Activated effector memory CD4-positive, alpha-beta T cell treated with Interleukin-2 at 50 U/mL for 16 hours (primary cell): ENCODE measurements at places on chromosomes 5 and 9.

GRCh38 chr9:95458666-95459065, 58.1 kb downstream of the PTCH1 start:
- no peak for DNase-seq

GRCh38 chr5:52497133-52497693, 290.5 kb upstream of the ITGA1 start:
- no peak for DNase-seq

DNA sequence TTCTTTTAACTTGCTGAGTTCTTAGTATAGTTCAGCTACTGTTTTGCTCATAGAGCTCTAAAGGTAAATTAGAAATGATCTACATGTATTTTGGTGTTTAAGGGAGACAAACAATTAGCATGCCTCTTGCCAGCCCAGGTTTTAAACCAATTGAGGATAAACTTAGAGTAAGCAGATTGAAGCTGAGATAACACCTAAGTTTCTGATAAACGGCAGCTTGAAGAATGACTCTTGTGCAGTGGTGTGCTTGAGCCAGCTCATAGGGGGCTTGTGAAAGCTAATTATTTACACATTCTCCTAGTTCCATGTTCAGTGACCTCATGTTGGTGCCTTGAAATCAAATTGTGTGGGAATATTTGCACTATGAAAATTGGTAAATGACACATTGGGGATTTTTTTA, 193.0 kb downstream of the PRR16 start:
- DNase-seq = no peak

GRCh38 chr5:112417931-112418658, 982 bp downstream of the EPB41L4A start:
- DNase-seq = peak; percentile 12

- DNase-seq = no peak
Measured at GRCh38 chr9:127572961-127573721, 38.9 kb upstream of the STXBP1 start.

DNA sequence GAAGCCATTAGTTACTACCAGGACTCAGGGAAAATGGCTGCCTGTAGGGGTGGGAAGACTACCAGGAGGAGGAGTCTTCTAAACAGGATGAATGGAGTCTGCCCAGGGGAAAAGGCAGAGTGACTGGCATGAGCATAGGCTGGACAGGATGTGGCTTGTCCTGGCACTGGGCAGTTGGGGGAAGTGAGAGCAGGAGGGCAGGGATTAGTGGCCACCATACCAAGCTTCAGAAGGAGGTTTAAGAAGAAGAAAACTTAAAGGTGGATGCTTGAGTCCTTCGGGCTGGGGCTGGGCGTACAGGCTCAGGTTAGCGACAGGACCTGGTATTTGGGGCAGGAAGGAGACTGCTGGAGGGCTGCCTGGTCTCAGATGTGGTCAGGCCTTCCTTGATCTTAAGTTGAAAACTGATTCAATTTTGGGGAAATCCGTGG, 5.0 kb upstream of the NSD1 start:
- no peak for DNase-seq

DNA sequence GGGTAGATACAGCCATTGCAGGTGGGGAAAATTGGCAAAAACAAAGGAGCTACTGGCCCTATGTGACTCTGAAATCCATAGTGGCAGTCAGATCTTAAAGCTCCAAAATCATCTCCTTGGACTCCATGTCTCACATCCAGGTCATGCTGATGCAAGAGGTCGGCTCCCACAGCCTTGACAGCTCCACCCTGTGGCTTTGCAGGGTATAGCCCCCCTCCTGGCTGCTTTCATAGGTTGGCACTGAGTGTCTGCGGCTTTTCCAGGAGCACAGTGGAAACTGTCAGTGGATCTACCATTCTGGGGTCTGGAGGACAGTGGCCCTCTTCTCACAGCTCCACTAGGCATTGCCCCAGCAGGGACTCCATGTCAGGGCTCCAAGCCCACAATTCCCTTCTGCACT, 1190.1 kb downstream of the CDH12 start:
- DNase-seq = no peak

GRCh38 chr5:14851999-14852526, 19.5 kb downstream of the ANKH start:
- DNase-seq = no peak

GRCh38 chr5:150644514-150644913, 4.1 kb downstream of the SYNPO start:
- no peak for DNase-seq

GRCh38 chr5:125181159-125181558, 434.7 kb upstream of the ZNF608 start:
- DNase-seq = no peak

DNA sequence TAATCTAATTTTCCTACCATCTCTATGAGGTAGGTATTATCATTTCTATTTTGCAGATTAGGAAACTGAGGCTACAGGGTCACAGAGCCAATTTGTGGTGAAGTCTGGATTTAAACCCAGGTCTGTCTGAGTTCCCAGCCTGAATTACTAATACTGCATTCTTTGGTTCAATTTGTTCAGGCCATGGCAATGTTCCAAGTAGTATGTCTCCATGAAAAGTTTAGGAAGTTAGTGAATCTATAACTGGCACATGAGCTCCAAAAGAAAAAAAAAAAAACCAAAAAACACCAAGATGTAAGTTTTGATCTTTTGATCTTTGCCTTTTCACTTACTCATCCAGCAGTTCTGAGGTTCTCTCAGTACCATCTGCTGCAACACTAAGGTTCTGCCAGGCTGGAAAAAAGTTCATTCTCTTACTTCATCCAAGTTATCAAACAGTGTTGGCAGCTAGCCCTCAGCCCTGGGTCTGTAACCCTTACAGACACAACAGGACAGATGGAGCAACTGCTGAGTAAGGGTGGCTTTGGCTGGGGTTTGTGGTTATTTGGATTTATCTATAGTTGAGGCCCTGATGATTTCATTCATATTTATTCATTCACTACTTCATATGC, 4.4 kb upstream of the TMEM268 start:
- no peak for DNase-seq

DNA sequence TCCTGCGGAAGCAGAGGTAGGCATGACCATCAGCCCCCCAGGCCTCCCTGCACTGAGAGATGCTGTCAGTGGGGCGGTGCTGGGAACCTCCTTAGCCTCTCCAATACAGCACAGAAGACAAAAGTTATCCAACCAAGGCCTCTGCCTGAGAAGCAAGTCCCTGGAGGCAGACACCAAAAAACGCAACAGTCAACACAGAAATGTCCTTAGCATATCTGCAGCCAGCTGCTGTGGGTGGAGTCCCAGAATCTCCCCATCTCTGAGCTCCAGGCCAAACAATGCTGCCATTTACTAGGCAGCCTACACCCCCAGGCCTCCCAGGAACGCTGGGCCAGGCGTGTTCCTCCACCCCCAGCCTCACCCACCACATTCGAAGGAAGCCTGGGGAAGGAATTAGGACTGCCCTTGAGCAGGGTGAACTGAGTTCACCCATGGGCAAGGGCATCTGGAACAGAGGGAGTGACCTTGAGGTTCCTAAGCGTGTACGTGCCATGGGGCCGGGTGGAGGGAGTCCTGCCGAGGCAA, 43.7 kb downstream of the STK10 start:
- no peak for DNase-seq

DNA sequence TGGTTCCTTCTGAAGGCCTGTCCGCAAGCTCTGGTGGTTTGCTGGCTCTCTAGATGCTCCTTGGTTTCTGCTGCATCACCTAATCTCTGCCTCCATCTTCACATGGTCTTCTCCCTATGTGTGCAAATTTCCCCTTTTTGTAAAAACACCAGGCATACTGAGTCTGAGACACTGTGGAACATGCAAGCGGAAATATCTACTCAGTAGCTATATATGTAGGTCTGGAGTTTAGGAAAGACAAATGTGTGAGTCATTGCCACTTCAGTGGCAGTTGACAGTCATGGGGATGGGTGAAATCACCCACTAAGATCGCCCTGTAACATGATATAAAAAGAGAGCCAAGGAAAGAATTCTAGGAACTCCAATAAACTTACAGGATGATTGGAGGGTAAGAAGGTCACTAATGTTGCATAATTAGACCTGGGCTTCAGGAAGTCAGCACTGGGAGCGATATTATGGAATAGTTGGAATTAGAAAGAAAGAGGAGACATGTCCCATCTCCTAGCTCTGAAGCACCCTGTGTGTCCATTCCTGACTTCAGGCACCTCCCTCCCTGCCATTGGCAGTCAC, 22.7 kb upstream of the UBLCP1 start:
- no peak for DNase-seq

- DNase-seq = no peak
Measured at GRCh38 chr5:174323878-174324281, 278.4 kb downstream of the NSG2 start.

- no peak for DNase-seq
Measured at GRCh38 chr9:121393318-121393717, 23.3 kb upstream of the STOM start.

GRCh38 chr5:147617711-147618350, 108.0 kb upstream of the DPYSL3 start:
- no peak for DNase-seq

DNA sequence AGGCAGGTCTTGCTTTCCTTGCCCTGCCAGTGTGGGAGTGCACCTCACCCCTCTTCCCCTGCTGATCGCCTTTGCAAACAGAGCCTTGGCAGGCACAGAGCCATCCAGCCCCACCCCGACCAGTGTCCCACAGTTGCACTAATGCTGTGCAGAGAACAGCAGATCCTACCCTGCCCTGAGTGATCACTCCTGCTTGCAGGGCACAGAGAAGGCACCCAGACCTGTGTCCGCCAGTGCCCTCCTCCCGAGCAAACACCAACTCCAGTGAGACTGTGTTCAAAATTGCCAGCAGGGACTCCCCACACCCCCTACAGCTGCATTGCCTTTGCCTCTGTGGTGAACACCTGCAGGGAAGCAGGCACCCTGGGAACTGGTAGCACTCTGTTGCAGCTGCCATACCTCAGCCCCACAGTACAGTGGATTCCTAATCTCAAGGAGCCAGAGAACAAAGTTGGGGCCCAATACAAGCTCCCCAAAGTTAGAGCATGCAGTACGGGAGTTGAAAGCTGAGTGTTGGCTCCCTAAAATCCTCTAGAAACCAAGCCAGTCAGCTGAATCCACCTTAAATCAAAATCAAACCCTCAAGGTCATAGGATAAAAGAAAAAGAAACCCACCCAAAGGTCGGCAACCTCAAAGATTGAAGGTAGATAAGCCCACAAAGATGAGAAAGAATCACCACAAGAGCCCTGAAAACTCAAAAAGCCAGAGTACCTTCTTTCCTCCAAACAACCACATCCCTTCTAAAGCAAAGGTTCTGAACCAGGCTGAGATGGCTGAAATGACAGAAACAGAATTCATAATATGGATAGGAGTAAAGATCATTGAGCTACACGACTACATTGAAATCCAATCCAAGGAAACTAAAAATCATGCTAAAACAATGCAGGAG, 92.9 kb upstream of the PIK3R1 start:
- no peak for DNase-seq

GRCh38 chr5:172878933-172879752, 45.1 kb downstream of the ERGIC1 start:
- no peak for DNase-seq

DNA sequence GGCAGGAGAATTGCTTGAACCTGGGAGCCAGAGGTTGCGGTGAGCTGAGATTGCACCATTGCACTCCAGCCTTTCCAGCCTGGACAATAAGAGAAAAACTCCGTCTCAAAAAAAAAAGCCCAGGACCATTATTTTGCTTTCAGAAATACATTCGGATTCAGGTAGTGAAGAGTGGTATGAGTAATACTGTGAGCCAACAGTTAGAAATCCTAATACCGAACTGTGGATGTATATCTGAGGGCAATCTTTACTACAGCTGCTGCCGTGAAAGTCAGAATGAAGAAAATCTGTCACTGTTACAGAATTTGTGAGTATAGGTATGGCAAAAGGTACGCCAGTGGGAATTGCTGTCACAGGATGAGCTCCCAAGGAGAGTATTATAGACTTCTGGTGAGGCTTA, 3.4 kb upstream of the CDK7 start:
- no peak for DNase-seq

GRCh38 chr9:132125944-132126679, 35.7 kb upstream of the NTNG2 start:
- DNase-seq = no peak

DNA sequence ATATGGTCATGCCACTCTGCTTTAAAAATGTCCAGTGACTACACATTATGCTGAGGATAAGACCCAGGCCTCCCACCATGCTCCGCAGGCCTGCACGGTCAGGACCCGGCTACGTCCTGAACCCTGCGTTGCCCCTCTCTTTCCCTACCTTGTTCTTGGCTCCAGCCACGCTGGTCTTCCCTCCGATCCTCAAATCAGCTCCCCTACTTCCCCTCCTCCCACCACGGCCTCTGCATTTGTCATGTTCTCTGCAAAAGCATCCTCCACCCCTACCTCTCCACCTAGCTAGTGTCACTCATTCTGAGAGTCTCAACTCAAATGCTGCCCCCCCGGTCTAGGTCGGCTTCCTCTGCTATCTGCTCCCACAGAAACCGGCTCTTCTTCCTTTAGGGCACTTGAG, 11.2 kb downstream of the GPX3 start:
- no peak for DNase-seq

DNA sequence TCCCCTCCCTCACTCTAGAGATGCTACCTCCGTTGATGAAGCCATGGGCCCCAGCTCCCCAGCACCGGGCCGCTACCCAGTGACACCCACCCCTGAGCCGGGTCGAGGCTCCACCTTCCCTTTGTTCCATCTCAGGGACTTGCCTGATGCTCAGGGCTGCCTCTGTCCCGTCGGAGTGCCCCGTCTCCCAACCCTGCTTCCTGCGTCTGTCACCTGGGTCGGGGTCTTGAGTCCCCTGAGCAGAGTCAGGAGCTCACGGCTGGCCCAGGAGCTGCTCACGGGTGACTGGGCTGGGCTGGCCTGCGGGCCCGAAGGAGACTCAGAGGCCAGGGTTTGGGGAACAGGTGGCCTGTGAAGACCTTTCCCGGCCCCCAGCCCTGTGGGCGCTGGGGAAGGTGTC, 85.3 kb downstream of the KCNT1 start:
- DNase-seq = no peak

DNA sequence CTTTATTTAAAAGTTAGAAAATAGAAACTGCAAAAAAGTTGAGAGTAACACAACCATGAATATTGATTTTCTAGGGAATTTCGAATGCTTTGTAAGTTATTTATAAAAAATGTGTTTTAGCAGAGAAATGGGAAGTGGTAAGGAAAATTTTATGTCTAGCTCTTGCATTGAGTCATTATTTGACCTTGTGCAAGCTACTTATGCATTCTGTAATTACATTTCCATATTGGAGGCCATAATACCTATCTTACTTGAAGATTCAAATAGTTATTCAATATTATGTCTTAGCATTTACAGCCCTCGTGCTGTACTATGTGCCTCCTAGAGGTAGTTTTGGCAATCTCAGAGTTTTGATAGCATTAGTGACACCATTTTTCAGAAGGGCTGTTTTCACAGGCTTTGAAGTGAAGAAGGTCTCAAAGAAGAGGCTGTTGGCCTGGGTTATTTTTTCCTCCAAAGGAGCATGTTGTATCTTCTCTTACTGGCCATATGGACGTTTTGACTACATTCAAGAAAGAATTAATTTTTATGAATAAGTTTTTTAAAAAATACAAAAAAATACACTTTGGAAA, 7.4 kb upstream of the DAP start:
- no peak for DNase-seq

GRCh38 chr9:97808972-97809371, 44.1 kb upstream of the FOXE1 start:
- DNase-seq = no peak
